ENCODE measurements at places on chromosomes 1 and 21. TPM values are rescaled to one million over a fixed set of nuclear protein-coding genes. Genes with fewer than 3 reads are reported as not detected.
A peak's percentile ranks its signal among the peaks of the same experiment; 100 is the strongest.

DNA sequence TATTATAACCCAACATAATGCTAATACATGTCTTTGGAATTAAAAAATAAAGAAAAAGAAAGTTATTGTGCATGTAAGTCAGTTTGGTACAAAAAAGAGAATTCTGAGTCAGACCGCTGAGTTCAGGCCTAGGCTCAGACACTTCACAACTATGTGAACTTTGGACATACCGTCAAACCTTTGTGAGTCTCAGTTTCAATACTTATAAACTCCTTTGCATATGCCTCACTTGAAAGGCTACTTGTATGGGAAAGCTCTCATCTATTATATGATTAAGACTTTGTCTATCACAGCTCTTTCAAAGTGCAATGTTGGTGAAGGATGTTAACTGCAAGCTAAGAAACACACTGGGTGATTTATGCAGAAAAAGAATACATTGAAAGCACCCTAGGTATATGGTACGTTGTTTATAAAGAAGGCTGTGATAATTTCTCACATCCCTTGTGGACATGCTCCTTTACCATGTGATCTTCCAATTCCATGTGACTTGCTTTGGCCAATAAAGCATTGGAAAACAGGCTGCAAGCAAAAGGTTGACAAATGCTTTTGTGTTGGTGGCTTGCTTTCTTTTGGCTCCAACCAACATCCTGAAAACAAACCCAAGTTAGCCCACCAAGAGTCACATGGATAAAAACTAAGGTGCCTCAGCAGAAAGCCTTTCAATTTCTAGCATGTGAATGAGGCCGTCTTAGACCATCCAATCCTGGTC is 49.6 kb downstream of the INTS7 start:
- no peak overlapping the region for H3K27ac ChIP-seq
- no peaks in the 10 kb centered on the region for H3K27me3 ChIP-seq
- H3K4me1 ChIP-seq: no peaks in the 10 kb centered on the region
- no peak for DNase-seq
- peaks cover 3% of the 10 kb centered on the region for H3K36me3 ChIP-seq
- no peak overlapping the region for H3K4me3 ChIP-seq

DNA sequence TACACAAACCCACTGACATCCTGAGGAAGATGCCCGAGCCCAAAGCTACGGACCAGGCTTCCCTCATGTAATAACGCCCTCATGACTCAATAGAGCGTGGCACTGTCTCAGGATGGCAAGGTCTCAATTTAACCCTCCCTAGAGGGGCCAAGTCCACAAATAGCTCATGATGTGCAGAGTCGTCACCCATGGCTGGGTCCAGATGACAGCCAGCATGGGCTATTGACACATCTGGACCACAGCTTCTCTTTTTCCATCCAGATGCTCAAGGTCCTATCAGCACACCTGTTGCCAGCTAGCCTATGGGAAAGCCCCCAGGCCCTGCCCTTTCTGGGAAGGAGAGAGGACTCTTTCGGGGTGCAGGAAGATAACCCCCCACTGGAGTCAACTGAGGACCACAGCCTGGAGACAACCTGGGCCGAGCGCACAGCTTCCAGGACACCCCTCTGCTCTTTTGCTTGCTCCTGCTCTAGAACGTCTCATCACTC is 2.8 kb downstream of the LAPTM5 start:
- peak overlapping the region; percentile 51 for H3K4me3 ChIP-seq
- peaks cover 51% of the 10 kb centered on the region for H3K4me1 ChIP-seq
- peak overlapping the region; percentile 92 for H3K27ac ChIP-seq

DNA sequence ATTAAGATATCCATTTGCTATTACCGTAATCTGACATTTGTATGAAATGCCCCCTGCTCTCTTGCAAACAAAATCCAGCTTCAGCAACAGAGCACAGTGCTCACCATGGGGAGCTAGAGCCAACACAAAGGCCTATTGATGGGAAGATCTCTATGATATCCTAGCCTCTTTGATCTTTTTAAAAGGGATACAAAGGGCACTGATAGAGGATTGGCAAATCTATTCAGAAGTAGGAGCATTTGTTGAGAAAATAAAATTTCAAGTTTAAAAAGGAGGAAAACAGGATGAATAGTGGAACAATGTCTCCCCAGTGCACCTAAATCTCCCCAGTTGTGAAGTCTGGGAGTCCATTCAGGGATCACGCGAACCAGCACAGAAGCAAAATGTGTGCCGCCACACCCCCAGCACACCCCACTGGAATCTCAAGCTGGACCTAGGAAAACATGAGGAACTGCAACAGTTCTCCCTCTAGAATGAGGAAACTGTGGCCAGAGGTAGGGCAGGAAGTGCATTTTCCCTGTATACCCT is 32.2 kb downstream of the MRAP start:
- no peaks in the 10 kb centered on the region for H3K27me3 ChIP-seq
- H3K4me3 ChIP-seq: no peak overlapping the region
- DNase-seq: no peak
- peaks cover 10% of the 10 kb centered on the region for H3K4me1 ChIP-seq
- peaks cover 31% of the 10 kb centered on the region for H3K36me3 ChIP-seq
- H3K27ac ChIP-seq: no peak overlapping the region

GRCh38 chr21:25424634-25425033 is 182.6 kb downstream of the MRPL39 start:
- no peaks in the 10 kb centered on the region for H3K36me3 ChIP-seq
- no peak for DNase-seq
- no peaks in the 10 kb centered on the region for H3K4me1 ChIP-seq

DNA sequence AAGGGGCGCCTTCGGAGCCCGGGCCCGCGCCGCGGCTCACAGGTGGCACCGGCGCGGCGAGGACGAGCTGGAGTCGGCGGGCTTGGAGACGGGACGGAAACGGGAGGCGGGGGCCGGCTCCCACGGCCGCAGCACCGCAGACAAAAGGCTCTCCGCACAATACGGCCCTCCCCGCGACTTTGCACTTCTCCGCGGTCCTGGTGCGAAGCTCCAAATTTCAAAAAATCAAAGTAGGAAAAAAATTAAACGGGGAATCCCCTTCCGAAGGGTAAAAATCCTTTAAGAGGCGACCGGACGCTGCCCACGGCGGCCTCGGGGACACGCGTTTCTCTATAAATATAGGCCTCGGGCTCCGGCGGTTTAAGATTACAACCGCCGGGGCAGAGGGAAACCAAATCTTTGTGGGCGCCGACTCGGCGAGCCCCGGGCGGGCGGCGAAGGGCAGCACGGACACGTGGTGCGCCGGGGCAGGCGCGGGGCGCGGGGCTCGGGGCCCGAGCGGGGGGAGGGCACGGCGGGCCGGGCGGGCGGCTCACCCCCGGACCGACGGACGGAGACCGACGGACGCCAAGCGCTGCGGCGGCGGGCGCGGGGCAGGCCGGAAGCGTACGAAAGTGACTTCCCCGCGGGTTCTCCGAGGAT is 453 bp downstream of the PABPC4 start:
- peak; percentile 92 for DNase-seq
- H3K4me1 ChIP-seq: peaks cover 19% of the 10 kb centered on the region
- no peaks in the 10 kb centered on the region for H3K27me3 ChIP-seq
- H3K36me3 ChIP-seq: peaks cover 10% of the 10 kb centered on the region

- no peaks in the 10 kb centered on the region for H3K27me3 ChIP-seq
- H3K4me3 ChIP-seq: no peak overlapping the region
- no peaks in the 10 kb centered on the region for H3K36me3 ChIP-seq
Measured at GRCh38 chr1:203509135-203509534, 15.2 kb downstream of the OPTC start.

GRCh38 chr21:44005071-44005470 is 7.0 kb upstream of the TRAPPC10 start:
- no peaks in the 10 kb centered on the region for H3K36me3 ChIP-seq
- DNase-seq: no peak
- no peaks in the 10 kb centered on the region for H3K27me3 ChIP-seq
- peak overlapping the region; percentile 65 for H3K27ac ChIP-seq
- H3K4me3 ChIP-seq: no peak overlapping the region
- no peaks in the 10 kb centered on the region for H3K4me1 ChIP-seq

The E2F2 gene
- total RNA-seq: 1.7 TPM

The KLHDC9 gene
- total RNA-seq: 8.3 TPM

GRCh38 chr1:232965912-232966217 is 15.5 kb downstream of the NTPCR start:
- peak overlapping the region; percentile 31 for H3K27ac ChIP-seq
- no peaks in the 10 kb centered on the region for H3K27me3 ChIP-seq
- peaks cover 24% of the 10 kb centered on the region for H3K4me1 ChIP-seq
- peaks cover 6% of the 10 kb centered on the region for H3K36me3 ChIP-seq
- no peak for DNase-seq

The GABRD gene
- not detected for total RNA-seq

- no peaks in the 10 kb centered on the region for H3K27me3 ChIP-seq
- H3K36me3 ChIP-seq: peaks cover 28% of the 10 kb centered on the region
- DNase-seq: peak; percentile 92
- H3K4me3 ChIP-seq: peak within 1 kb of the TSS; percentile 79
- H3K27ac ChIP-seq: peak within 1 kb of the TSS; percentile 93
Measured at GRCh38 chr1:39026051-39026865, at the start of gene NDUFS5. TSS of gene NDUFS5 (plus strand) at chr1:39026350. CDS start at chr1:39028725, 2,375 bp downstream.

The KCNE1 gene
- total RNA-seq: 11.9 TPM

The ACKR1 gene
- total RNA-seq: 20.5 TPM

- H3K27me3 ChIP-seq: no peaks in the 10 kb centered on the region
- H3K27ac ChIP-seq: no peak overlapping the region
- no peaks in the 10 kb centered on the region for H3K36me3 ChIP-seq
- no peaks in the 10 kb centered on the region for H3K4me1 ChIP-seq
- H3K4me3 ChIP-seq: no peak overlapping the region
Measured at GRCh38 chr21:19781881-19782652, 1216.1 kb upstream of the NCAM2 start.

The KRTAP10-7 gene
- total RNA-seq: not detected

DNA sequence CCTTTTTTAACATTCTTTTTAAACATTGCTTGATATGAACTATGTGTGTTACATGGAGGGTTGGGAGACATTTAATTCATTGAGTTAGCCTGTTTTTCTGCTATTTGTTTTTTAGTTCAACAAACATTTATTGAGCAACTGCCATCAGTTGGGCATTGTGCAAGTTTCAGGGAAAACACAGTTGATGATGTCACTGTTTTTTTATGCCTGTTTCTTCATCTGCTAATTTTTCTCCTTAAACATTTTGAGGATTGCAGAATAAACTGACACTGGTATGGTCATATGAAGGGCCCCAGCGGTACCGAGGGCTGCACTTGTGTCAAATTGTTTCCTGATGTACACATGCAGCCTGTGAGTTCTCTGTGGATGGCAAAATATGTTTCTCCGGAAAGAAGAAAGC is 253.0 kb downstream of the FGGY start:
- H3K27ac ChIP-seq: peak overlapping the region; percentile 75
- H3K36me3 ChIP-seq: no peaks in the 10 kb centered on the region
- peak; percentile 64 for DNase-seq
- H3K27me3 ChIP-seq: no peaks in the 10 kb centered on the region
- no peak overlapping the region for H3K4me3 ChIP-seq

The RNU1-4 gene
- under 0.01 TPM for total RNA-seq

The TEDDM1 gene
- total RNA-seq: not detected

- no peaks in the 10 kb centered on the region for H3K36me3 ChIP-seq
- no peak for DNase-seq
- H3K4me1 ChIP-seq: no peaks in the 10 kb centered on the region
- no peaks in the 10 kb centered on the region for H3K27me3 ChIP-seq
- no peak overlapping the region for H3K27ac ChIP-seq
- no peak overlapping the region for H3K4me3 ChIP-seq
Measured at GRCh38 chr1:30374400-30375070, 348.9 kb downstream of the MATN1 start.

The TAS1R3 gene
- total RNA-seq: 0.81 TPM

The IGSF9 gene
- total RNA-seq: 0.55 TPM

The EPHA8 gene
- total RNA-seq: not detected

The KCNE2 gene
- total RNA-seq: not detected

The PGLYRP3 gene
- total RNA-seq: not detected

DNA sequence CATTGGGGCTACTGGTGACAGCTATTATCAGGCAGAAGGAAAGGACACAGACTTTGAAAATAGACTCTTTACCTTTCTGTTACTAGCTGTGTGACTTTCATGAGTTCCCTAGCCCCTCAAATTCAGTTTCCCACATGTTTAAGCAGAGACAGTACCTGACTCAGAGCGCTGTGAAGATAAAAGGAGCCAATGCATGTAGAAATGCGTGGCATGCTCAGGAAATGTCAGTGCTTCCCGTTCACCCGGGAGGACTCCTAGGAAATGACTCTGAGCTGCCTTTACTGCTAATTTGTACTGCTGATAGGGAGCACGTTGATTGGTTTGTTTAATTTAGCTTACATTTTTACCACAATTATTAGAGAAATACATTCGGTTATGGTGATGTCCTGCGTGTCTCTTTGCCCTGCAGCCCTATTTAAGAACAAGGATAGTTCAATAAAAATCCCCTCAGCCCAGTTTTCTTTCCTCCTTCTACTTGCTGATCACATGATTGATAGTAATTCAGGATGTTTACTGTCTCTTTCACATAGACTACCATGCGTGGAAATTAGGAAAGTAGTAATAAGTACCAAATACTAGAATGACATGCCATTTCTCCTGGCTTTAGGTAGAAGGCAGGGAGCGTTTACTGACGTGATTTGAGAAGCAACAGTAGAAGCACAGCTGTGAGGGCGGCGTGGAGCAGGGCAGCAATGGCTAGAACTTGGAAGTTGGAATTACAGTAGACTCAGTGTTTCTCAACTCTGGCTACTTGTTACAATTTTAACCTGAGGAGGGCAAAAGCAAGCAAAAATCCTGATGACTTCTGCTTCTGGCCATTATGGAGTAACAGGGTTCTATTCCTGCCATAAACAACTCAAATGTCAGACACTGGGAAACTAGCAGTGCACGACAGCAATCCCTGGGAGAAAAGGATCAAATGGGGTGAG is 15.9 kb downstream of the PDIK1L start:
- no peaks in the 10 kb centered on the region for H3K27me3 ChIP-seq
- peaks cover 32% of the 10 kb centered on the region for H3K4me1 ChIP-seq
- H3K36me3 ChIP-seq: no peaks in the 10 kb centered on the region
- peak overlapping the region; percentile 28 for H3K27ac ChIP-seq
- H3K4me3 ChIP-seq: no peak overlapping the region

The RCOR3 gene
- total RNA-seq: 92.1 TPM

DNA sequence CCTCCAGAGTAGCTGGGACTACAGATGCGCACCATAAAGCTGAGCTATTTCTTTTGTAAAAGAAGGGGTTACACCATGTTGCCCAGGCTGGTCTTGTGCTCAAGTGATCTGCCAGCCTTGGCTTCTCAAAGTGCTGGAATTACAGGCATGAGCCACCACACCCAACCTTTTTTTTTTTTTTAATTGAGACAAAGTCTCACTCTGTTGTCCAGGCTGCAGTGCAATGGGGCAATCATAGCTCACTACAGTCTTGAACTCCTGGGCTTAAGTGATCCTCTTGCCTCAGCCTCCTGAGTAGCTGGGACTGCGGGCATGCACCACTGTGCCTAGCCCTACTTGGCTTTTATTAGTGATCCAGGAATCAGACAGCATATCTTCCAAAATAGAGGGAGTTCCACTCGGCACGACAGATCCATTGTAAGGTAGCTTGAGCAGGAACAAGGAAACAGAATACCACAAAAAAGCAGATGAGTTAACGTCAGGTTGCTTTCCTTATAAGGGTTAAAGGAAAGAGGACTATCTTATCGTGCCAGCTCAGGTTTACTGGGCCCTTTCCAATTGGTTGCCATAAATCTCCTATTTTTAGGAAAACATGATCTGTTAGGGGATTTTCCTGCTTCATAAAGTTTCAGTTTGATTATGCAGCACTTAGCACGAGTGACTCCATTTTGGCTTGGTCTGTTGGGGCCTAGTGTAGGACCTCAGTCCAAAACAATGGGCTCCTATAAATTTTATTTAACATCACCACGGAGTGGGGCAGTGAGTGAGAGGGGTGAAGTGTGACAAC is 45.2 kb downstream of the NENF start:
- no peak overlapping the region for H3K4me3 ChIP-seq
- H3K27me3 ChIP-seq: no peaks in the 10 kb centered on the region
- H3K4me1 ChIP-seq: peaks cover 3% of the 10 kb centered on the region

- no peaks in the 10 kb centered on the region for H3K27me3 ChIP-seq
- H3K4me3 ChIP-seq: peak overlapping the region; percentile 3
- peak; percentile 27 for DNase-seq
- peaks cover 65% of the 10 kb centered on the region for H3K4me1 ChIP-seq
- H3K36me3 ChIP-seq: no peaks in the 10 kb centered on the region
Measured at GRCh38 chr1:178057912-178058534, 35.9 kb upstream of the RASAL2 start.
